Endothelial cell of umbilical vein (primary cell): ENCODE measurements at places on chromosomes 1 and 21. TPM values are rescaled to one million over a fixed set of nuclear protein-coding genes. Genes with fewer than 3 reads are reported as not detected.

- peak; percentile 43 for DNase-seq
Measured at GRCh38 chr1:47181095-47181954, 8.5 kb downstream of the PDZK1IP1 start.

GRCh38 chr21:44865561-44866280, 7.8 kb downstream of the PTTG1IP start:
- no peak for DNase-seq

Gene NBPF10
- 1.8 TPM in 2 replicates for total RNA-seq

DNA sequence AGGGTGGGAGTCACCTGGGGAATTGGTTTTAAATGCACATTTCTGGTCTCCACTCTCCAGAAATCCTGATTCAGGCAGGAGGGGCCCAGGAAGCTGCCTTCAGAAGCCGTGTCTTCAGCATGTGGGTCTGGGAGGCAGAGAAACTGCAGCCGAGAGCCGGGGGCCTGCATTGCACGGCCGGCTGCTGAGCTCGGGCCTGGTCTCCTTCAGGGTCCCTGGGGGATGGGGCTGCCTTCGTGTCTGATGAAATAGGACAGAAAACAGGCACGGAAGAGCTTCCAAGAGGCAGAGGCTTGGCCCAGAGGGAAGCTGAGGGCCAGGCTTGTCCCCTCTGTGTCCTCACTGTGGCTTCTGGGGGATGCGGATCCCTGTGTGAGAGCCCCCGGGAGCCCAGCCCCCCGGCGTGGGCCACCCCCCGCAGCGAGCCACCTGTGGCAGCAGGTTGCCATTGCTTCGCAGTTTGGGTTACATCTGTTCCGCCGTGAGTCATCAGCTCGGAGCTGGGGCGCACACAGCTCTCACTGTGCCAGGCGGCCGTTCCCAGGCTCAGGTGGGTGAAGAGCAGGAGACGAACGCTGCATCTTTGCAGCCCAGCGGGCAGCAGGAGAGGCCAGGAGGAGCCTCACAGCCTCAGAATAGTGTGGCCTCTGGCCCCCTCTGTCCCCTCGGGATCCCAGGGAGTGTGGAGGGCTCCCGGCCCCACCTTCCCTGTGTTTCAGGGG, 72.4 kb downstream of the AJAP1 start:
- no peak for DNase-seq

Gene CHTOP
- total RNA-seq: 72.1 and 74.4 TPM in 2 replicates

DNA sequence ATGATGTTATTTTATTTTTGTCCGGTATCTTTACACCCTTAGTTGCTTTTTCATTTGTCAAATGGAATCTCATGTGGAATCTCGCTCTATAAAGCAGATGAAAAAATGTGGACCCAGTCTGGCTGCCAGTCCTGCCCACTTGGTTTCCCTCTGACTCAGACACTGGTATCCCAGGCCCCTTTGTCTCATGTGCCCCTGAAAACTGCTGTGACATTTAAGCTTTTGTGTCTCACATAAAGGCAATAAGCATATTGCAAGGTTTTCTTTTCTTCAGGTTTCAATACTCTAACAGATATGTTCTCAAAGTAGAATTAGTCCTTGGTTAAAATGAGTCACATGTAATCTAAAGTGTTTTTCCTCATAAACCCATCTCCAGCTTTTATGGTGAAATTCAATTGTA, 183.3 kb downstream of the ST6GALNAC3 start:
- DNase-seq: peak; percentile 20

Gene SEC16B
- 0.44 and 0.78 TPM in 2 replicates for total RNA-seq

- DNase-seq: no peak
Measured at GRCh38 chr1:193634470-193634869, 448.1 kb upstream of the B3GALT2 start.

GRCh38 chr1:202192770-202193613, 607 bp upstream of the LGR6 start:
- DNase-seq: peak; percentile 49

Gene JAM2
- total RNA-seq: 0.20 and 1.1 TPM in 2 replicates

Gene NBPF6
- total RNA-seq: not detected in 2 replicates

GRCh38 chr21:44024257-44024656, 12.1 kb downstream of the TRAPPC10 start:
- no peak for DNase-seq

Gene C1orf94
- total RNA-seq: not detected in 2 replicates

- no peak for DNase-seq
Measured at GRCh38 chr1:175188936-175189335, 3.6 kb downstream of the KIAA0040 start.

- DNase-seq: peak; percentile 84
Measured at GRCh38 chr1:234499119-234499942, 20.4 kb upstream of the TARBP1 start.

- no peak for DNase-seq
Measured at GRCh38 chr1:65814752-65815151, 22.1 kb downstream of the PDE4B start.

- DNase-seq: no peak
Measured at GRCh38 chr1:116491700-116492357, 79.0 kb downstream of the CD58 start.

DNA sequence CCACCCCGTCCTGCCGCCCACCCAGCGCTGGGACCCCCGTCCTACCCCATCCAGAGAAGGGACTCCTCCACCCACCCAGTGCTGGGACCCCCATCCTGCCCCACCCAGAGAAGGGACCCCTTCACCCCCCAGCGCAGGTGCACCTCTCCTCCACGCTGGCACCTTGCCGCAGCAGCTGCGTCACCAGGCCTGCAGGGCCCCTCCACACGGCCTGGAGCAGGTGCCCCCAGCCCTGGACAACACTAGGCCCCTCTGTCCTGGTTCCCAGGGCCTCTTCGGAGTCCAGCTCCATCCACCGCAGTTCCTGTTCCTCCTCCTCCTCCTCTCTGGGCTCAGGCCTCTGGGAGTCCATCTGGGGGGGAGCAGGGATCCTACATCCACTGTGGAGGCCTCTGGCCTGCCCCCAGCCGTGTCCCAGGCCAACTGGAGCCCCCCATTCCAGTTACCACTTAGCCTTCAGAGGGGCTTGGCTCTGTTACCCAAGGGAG, 378 bp downstream of the ANKRD65 start:
- no peak for DNase-seq

DNA sequence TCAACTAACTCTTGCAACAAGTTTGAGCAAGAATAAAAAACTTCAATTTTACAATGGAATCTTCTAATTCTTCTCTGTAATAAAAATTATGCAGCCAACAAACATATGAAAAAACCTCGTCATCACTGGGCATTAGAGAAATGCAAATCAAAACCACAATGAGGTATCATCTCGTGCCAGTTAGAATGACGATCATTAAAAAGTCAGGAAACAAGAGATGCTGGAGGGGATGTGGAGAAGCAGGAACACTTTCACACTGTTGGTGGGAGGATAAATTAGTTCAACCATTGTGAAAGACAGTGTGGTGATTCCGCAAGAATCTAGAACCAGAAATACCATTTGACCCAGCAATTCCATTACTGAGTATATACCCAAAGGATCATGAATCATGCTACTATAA, 327.5 kb upstream of the LYPLAL1 start:
- no peak for DNase-seq

Gene GJB4
- total RNA-seq: not detected in 2 replicates

Gene ZNF362
- 35.3 and 36.9 TPM in 2 replicates for total RNA-seq

GRCh38 chr1:206714331-206715058, 29.8 kb downstream of the MAPKAPK2 start:
- DNase-seq: peak; percentile 31

Gene KRTAP11-1
- not detected in 2 replicates for total RNA-seq

- DNase-seq: no peak
Measured at GRCh38 chr1:110186558-110186957, 23.6 kb upstream of the KCNC4 start.

DNA sequence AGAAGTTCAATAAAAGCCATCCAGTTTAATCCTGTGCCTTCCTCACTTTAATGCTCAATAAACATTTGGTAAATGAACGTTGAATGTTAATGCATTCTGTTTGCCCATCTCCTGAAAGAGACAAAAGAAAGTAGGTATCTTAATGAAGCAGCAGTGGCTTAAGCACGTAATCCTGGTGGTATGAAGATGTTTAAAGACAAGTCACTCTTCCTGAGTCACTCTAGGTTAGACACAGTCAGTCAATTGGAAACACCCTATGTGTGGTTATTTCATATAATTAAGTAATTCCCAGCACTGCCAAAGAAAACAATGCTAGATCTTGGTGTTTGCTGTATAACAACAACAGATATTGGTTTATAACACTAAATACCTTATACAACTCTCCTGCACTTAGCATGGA, 334.0 kb upstream of the FMN2 start:
- DNase-seq: no peak

Gene ZNF684
- 5.5 and 5.8 TPM in 2 replicates for total RNA-seq

- no peak for DNase-seq
Measured at GRCh38 chr1:115565791-115566190, 76.0 kb upstream of the VANGL1 start.

GRCh38 chr1:31423418-31423947, 10.5 kb downstream of the SERINC2 start:
- no peak for DNase-seq

- DNase-seq: no peak
Measured at GRCh38 chr21:33070744-33070997, 730 bp downstream of the OLIG1 start.

- no peak for DNase-seq
Measured at GRCh38 chr1:206551986-206552326, 44.6 kb downstream of the RASSF5 start.

DNA sequence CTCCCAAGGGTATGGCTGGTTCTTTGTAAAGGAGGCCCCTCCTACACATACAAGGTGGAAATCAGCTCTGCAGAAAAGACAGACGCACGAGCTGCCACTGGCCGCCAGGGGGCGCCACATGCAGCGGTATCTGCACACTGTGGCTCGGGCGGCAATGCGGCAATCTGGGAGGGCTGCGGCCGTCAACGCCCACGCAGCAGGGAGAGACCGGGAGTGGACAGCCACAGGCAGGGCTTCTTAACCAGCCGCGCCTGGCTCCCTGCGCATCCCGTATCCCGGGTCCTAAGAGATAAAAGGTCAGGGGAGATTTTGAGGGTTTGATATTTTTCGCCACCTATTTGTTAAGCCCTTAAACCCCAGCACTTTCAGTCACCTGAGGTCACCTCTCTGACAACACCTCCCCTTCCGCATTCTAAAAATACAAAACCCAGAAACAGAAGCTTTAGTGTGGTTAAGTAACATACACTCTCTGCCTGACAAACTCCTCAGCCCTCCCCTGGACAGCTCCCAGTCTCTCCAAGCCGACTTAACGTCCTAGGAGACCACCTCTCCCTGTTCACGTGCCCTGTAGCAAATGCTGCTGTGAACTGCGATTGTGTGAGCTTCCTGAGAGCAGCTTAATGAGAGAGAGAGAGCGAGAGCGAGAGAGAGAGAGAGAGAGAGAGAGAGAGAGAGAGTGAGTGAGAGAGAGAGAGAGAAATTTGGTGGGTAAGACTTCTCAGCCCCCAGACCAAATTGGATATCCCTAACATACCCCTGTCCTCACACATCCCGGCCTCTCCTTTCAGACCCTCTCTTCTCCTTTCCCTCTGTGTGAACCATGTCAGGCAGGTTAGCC, 13.5 kb upstream of the KCNA2 start:
- peak; percentile 60 for DNase-seq

DNA sequence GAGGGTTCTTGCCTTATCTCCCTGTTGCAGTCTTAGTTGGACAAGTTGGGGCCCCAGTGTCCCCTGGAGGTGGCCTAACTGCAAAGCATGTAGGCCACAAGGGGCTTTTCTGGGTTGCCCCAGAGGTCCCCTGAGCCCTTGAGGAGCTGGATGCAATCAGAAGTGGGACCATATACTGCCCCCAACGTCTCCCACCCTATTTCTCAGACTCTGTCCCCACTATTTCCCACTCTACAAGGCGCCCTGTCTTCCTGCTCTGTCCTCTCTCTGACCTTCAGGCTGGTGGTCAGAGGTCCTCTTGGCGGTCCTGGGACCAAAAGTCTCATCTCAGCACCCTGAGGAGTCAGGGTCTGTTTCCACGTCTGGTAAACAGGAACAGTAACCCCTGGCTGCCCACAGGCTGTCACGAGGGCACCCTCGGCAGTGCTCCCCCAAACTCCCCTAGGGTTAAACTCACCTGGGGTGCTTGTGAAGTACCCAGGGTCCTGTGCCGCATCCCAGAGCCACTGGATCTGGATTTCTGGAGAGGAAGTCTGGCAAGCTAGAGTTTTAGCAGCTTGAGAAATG, 14.9 kb downstream of the PROK1 start:
- no peak for DNase-seq

DNA sequence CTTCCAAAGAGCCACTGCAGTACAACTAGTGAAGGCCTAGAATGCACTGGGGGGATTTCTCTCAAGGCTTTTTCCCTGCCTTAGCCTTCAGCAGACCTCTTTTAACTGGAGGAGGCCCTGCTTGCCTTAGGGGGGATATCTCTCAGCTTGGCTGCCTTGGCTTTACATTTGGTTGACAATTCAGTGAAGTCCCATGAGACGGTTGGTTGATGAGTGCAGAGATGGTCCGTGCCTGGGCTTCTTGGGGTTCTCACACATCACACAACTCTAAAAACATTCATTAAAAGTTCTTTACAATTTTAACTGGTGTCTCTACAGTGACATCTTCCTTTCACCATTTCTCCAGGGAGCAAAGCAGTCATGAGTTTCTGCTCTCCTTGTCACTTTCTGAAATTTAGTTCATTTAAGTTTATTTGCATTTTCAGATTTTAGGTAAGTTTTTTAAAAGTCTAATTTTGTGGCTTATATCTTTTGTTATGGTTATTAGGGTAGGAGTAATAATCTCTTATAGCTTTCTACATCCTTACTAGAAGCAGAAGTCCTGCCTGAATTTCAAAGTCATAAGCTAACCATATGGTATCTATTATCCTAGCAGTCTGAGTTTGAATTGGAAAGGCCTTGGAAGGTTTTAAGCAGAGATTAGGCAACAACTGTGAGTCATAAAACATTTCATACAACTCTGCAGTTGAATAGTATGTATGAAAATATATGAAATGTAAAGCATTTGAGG, 487.6 kb downstream of the DPYD start:
- DNase-seq: no peak

GRCh38 chr1:215001419-215002021, 81.0 kb upstream of the KCNK2 start:
- no peak for DNase-seq

GRCh38 chr1:23376890-23377811, 7.5 kb upstream of the ZNF436 start:
- DNase-seq: peak; percentile 67

Gene CLCA4
- not detected in 2 replicates for total RNA-seq

Gene PEX11B
- 29.0 and 30.5 TPM in 2 replicates for total RNA-seq

Gene CFAP74
- total RNA-seq: not detected in 2 replicates

DNA sequence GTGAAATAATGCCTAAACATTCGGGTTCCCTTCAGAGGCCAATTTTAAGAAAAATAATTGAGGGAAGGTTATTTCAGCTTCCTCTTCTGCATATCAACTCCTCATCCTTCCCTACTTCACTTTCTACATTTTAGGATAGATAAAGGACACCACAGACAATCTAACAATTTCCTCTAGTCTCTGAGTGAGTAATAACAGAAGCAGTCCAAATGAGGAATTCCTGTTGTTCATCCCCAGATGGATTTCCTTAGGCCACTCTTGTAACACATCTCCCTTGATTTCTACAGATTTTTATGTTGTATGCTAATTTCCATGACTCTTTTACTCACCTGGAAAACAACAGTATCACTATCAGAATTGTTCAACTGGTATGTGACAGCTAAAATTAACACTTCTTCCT, 87.7 kb upstream of the LYPLAL1 start:
- no peak for DNase-seq
